DMS 273 treated with DMSO at 0.1 percent for 48 hours (cell line): ENCODE measurements at places on chromosomes 13 and 19.

DNA sequence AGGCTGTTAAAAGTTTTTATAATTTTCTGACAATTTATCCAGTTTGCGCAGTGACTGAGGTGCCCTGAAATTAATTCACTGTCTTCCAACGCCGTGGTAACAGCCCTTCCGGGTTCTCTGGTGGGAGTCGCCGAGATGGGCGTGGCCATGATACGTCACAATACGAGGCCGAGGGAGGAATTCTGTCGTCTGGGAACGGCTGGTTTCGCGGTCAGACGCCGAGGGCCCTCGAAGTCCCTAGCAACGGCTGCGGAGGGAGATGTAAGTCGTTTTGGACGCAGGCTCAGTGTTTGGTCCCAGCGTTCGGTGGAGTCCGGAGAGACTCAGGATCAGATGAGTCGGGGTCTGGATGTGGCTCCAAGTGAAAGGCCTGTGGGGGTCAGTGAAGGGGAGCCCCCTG is 21.7 kb downstream of the ZNF613 start:
- no peak for DNase-seq

GRCh38 chr19:11435833-11436313 is 438 bp downstream of the PRKCSH start:
- no peak for DNase-seq

GRCh38 chr13:105788530-105788929 is 746.9 kb downstream of the EFNB2 start:
- no peak for DNase-seq

- no peak for DNase-seq
Observed at GRCh38 chr13:25717666-25718197, 334.1 kb downstream of the SHISA2 start.

GRCh38 chr13:38844581-38844980 is 146.1 kb downstream of the STOML3 start:
- no peak for DNase-seq

- no peak for DNase-seq
Observed at GRCh38 chr19:31610018-31610417, 260.8 kb upstream of the TSHZ3 start.

DNA sequence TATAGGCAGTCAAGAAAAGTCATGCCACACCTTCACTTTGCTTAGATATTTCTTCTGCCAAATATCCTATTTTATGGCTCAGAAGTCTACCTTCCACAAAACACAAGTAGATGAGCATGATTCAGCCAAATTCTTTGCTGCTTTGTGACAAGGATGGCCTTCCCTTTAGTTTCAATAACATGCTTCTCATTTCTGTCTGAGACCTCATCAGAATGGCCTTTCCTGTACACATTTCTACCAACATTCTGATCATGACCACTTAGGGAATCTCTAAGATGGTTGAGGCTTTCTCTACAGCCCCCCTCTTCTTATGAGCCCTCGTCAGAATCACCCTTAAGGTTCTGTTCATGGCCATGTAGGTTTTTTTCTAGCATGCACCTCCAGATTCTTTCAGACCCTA is 96.2 kb downstream of the COL4A2 start:
- no peak for DNase-seq

DNA sequence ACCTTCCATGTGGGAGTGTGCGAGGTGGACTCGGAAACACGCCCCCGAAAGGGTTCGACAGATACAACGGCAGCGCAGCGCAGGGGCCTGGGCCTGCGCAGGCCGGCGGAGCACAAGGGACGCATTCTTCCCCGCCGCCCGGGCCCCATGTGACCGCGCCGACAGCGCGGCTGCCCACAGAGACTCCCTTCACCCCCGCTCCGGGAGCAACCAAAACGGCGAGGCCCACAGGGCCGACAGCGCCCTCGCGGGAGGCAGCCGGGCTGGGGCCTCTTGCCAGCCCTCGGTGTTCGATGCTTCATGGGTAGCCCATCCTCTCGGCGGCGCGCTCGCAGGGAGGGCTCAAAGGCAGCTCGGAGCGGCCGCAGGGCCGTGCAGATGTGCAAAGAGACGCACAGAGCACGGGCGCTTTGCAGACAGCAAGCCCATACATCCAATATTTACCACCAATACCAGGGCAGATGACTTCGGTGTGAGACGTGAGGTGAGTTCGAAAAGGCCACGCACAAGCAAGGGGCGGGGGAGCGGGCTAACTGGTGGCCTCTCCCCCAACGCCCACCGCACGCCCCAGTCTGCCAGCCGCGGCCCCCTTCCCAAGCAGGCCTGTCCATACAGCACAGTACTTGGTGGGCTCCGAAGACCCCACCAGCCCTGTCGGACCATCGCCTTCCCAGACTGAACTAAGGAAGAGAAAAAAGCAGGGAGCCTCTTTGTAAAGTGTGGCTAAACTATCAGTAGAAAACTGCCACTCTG is 89.9 kb downstream of the CRYL1 start:
- DNase-seq = no peak

DNA sequence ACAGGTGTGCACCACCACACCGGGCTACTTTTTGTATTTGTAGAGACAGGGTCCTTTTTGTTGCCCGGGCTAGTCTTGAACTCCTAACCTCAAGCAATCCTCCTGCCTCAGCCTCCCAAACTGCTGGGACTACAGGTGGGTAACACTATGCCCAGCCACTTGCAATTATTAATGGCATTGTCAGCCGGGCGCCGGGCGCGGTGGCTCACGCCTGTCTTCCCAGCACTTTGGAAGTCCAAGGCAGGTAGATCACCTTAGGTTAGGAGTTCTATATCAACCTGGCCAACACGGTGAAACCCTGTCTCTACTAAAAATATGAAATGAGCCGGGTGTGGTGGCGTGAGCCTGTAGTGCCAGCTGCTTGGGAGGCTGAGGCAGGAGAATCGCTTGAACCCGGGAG is 2.7 kb upstream of the MEX3D start:
- DNase-seq = no peak

DNA sequence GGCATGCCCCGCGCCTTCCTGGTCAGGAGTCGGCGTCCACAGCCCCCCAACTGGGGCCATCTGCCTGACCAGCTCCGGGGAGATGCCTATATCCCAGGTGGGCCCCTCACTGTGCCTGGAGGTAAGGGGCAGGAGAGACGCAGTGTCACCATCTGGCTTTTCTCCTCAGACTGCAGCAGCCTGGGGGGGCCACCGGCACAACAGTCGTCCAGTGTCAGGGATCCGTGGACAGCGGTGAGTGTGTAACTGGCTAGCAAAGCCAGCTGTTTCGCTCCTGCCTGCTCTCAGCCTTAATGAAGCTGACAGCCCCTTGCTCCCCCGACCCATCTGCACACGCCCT is 227 bp downstream of the OVOL3 start:
- no peak for DNase-seq

GRCh38 chr13:73303851-73304250 is 245.0 kb downstream of the KLF5 start:
- no peak for DNase-seq

DNA sequence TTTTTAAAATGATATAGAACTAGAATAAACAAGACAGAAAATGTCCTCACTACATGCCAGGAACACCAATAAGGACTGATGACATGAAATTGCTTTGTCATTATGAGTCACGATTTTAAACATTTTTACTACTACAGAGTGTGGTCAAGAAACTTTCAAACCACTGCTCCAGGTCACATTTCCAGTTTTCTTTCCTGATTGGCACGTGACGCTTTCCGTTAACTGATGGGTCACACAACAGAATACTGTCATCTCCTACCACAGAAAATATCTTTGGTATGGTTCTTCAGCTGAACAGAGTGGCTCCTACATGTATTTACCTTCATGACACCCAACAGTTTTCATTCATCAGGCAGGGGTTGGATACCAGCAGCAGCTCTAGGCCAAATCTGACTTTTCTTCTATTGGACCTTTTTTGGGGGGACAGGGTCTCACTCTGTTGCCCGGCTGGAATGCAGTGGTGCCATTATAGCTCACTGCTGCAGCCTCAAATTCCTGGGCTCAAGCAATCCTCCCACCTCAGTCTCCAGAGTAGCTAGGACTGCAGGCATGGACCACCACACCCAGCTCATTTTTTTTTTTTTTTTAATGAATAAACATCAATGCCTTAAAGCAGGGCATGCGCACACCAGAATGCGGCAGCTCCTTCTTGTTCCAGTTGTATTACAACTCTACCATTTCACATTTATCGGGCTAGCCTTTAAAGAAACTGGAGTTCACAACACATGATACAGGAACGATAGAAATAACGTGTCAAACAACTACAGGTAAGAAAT is 147.4 kb downstream of the RNF17 start:
- DNase-seq = no peak

DNA sequence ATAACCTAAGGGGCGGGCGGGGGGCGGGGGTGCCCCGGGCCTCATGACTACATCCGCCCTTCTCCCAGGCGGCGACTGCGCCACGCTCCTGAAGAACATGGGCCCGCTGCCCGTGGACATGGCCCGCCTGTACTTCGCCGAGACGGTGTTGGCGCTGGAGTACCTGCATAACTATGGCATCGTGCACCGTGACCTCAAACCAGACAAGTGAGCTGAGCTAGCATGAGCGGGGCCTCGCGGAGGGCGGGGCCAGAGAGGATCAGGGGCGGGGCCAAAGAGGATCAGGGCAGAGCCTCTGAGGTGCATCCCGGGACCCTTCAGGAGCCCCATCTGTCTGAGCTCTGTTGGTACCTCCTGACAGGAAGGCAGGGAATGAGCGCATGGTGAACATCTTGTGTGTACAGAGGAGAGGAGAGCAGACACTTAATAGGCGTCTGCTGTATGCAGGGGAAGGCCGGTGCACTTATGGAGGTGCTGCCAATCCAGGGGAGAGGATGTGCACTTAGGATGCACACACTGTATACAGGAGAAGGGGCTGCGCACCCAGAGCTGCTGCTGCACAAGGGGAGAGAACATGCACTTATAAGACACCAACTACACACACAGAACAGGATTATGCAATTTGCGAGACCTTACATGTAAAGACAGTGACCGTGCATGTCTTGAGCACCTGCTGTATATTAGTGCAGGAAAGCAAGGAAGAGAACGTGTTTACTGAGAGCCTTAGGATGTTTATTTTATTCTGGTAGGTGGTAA is 20.9 kb upstream of the PIK3R2 start:
- DNase-seq = no peak

GRCh38 chr19:14368011-14368513 is 13.2 kb upstream of the ADGRE5 start:
- no peak for DNase-seq

- DNase-seq = no peak
Observed at GRCh38 chr19:34573226-34573864, 91.8 kb downstream of the WTIP start.
